CD4-positive, alpha-beta memory T cell (primary cell): ENCODE measurements at places on chromosomes 7 and 10. TPM values are rescaled to one million over a fixed set of nuclear protein-coding genes. Genes with fewer than 3 reads are reported as not detected.

GRCh38 chr7:17150018-17150417, 148.4 kb upstream of the AHR start:
- DNase-seq = no peak

Gene SLC13A4
- total RNA-seq = not detected

- no peak for DNase-seq
Observed at GRCh38 chr7:635227-635626, 91.3 kb upstream of the DNAAF5 start.

Gene SFTPD
- not detected for total RNA-seq

DNA sequence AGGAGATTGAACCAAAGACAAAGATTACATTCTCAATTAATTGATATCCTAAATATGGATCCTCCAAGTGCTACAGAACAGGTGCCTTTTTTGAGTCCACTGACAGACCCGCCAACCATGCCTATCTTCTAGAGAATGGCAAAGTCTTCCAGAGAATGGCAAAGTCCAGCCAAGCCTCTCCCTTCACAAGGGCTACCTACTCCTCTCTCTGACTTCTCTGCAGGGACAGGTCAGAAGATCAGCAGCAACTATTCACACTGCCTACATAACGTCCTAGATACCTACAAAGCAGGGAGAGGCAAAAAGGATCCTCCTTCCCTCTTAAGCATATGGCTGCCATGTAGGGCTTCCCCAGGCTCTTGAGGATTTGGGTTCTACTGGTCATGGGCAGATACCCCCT, 12.4 kb downstream of the UBE2H start:
- DNase-seq = no peak

Gene LIPF
- not detected for total RNA-seq

Gene LAMB1
- not detected for total RNA-seq

DNA sequence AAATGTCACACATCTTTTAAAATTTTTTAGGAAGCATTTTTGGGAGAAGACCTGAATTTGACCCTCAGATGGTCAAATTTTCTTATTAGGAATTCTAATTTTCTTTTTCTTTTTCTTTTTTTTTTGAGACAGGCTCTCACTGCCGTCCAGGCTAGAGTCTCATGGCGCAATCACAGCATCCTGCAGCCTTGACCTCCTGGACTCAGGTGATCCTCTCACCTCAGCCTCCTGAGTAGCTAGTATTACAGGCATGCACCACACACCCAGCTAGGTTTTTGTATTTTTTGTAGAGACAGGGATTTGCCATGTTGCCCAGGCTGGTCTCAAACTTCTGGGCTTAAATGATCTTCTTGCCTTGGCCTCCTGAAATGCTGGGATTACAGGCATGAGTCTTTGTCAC, 65.4 kb downstream of the AKAP9 start:
- DNase-seq = no peak

- DNase-seq = peak; percentile 18
Observed at GRCh38 chr7:158655931-158656441, 48.6 kb downstream of the NCAPG2 start.

GRCh38 chr7:102012941-102013461, 195.6 kb downstream of the CUX1 start:
- no peak for DNase-seq

Gene MYL7
- not detected for total RNA-seq

DNA sequence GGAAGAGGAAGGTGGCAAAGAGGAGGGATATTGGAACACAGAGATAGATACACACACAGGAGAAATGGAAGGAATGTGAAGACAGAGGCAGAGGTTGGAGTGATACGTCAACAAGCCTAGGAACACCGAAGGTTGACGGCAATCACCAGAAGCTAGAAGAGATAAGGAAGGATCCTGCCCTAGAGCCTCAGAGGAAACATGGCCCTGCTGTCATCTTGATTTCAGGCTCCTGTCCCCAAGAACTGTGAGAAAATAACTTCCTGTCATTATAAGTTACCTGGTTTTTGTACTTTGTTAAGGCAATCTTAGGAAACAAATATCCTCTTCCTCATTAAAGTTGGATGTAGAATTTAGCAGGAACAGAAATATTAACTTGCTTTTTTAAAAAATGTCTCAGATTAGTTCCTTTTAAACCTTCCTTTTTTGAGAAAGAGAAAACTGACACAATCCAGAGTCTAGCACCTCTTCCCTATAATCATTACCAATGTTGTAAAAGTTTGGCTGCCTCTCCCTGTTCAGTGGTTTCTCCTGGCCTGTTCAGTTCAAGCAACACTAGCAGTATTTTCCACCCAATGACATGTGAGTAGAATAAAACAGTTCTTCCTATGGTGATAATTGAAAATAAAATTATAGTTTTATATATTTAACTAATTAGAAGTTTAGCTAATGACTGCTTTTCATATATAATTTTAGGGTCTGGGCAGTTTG, 28.8 kb upstream of the GNAI1 start:
- DNase-seq = no peak

DNA sequence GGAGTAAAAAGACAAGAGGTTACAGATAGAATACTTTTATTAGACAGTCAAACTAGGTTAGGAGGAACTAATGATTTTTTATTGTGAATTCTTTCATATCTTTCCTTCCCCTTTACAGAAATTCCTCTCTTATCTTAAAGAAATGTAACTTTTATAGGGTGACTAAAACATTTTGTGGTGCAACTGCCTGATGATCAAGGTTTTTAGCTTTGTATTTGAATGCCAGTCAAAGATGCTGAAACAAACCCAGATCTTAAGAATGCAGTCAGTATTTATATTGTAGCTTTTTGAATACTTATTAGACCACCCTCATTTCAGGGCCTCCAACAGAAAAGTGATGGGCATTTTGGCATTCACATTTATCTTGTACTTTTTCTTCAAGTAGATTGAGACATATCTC, 27.4 kb downstream of the TAX1BP1 start:
- DNase-seq = no peak

DNA sequence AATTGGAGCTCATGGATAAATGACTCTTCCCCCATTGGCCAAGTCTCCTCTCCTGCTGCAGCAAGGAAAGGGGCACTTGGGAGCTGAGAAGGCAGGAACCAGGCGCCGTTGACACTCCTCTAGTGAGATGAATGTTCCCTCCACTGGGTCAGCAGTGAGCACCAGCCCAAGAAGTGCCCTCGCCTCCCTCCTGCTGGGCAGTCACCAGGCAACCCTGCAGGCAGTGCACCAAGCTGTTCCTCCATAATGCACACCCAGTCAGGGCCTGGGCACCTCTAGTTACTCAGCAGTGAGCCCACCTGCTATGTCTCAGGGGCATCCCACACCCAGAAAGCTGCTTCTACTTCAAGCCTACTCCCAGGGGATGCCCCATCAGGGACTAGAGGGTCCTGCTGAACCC, 84.3 kb downstream of the KCNMA1 start:
- DNase-seq = no peak

- DNase-seq = no peak
Observed at GRCh38 chr10:115558252-115558651, 465.1 kb downstream of the ATRNL1 start.

DNA sequence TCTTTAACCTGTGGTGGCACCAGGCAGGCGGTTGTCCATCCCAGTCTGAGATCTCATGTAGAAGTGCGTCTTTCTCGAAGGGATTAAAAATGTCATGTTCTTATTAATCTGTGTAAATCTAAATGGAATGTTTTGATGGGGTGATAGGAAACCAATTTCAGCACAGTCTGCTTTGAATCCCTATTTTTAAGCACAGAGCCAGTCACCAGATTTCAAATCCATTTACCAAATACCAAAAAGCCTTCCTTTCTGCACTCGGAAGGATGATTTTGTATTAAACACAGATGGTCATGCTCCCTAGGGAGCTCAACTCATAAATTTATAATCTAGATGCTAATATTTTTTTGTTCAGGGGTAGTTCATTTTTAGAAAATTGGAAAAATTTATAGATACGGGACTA, 160.6 kb upstream of the AOAH start:
- DNase-seq = no peak

Gene SORBS1
- total RNA-seq = 0.93 TPM

DNA sequence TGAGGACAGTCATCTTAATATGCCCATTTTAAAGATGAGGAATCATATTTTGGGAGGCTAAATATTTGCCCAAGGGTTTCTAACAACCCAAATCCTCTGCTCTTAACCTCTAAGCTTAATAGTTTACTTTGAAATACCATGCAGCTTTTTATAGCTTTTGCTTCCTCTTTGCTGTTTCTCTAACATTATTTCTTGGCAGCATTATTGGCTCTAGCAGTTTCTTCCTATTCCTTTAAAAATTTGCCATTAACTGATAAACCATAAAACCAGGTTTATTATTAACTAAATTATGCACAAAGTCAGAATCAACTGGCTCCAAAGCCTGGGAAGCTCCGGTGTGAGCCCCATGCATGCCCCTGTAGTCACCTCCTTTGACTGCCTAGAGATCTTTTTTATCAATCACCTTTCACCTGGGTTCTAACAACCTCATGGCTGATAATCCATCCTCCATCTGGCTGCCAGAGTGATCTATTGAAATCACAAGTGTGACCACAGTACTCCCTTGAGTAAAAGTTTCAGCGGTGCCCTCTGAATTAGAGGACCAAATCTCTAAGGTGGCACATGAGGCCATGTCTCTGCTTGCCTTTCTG, 62.4 kb downstream of the ITGB8 start:
- no peak for DNase-seq

DNA sequence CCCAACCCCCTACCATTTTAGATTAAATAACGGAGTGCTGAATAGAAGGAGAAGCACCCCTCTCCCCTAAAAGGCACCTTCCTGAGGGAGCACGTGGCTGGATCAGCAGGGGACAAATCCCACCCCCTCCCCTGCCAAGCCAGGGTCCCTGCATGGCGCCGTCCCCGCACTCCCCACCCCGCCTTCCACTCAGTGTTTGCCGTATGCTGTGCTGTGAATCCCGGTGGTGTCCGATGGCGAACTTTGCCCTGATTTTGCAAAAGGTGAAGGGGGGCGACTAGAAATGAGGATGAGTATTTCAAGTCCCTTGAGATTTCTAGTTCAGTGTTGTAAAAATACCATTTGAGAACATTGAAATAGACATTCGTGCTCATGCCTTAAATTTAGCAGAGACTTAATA, 83.5 kb upstream of the SH2B2 start:
- no peak for DNase-seq

GRCh38 chr7:98372993-98373392, 27.9 kb downstream of the BAIAP2L1 start:
- DNase-seq = no peak

Gene SRRM3
- not detected for total RNA-seq

Gene DBF4
- total RNA-seq = 25.3 TPM

Gene PRKCQ
- 71.5 TPM for total RNA-seq

DNA sequence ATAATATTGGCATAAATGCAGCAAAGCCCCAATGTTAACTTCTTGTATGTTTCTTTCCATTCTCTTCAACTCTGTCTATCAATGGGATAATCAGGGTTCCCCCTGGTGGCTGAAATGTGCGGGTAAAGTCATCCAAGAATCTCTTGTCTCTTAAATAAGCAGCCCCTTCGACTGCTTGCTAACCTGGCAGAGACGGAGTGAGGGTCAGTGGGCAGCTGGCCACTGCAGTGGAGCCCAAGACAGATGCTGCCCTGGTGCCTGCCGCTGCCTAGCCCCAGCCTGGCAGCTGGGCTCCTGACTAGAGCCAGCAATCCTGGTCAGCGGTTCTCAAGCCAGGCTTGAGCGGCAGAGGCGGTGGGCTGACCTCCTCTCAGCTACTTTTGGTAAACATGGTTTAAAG, 248.9 kb downstream of the COBL start:
- peak; percentile 19 for DNase-seq

DNA sequence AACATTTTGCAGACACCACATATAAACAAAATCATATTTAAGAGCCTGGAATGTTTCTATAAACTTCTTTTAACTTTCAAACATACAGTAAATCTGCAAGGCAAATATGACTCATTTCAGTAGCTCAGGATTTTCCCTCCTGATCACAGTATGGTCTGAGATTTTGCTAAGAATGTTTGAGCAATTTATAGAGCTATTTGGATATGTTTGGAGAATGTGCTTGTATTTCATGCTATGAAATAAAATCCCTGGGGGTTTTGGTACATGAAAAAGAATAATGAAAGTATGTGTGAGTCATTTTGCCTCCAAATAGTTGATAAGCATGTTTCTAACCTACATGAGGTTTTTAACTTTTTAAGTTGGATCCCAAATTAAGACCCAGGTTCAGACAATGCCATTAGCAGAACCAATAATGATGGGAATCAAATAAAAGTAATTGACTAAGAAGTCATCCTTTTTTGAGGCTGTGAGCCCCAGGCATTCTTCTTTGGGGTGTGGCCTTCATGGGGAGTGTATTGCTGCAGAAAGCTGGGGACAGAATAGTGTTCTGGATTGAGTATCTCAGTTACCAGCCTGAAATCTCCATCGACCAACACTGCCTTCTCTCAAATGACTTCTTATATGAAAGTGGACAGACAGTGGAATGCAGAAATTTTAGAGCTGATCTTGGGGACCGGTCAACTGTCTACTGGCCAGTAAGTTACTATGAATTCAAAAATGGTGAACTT, 66.1 kb upstream of the AGBL3 start:
- no peak for DNase-seq

Gene LBX1
- total RNA-seq = not detected

DNA sequence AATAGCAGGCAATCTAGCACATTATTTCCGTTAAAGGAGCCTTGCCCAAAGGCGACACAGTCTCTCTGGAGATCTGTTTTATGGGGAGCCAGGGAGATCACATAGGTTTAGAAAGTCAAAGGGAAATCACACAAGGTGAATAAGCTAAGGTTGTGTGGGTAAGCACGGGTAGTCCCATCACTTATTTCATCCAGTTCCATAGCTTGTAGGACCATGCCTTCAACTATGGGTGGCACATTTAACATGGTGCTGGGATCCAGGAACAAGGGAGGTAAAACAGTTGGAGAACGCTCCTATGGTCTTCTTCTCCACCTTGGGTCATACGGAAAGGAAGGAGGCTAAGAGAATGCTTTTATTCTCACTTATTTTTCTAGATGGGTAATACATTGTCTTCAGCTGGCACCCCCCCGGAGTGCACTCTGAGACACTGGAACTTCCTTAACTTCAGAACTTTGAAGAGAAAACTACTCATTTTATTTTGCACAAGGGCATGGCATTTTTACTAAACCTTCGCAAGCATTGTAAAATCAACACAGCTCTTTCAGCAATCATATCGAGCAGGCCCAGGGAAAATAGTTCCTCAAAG, 435.4 kb downstream of the KIF20B start:
- DNase-seq = no peak

DNA sequence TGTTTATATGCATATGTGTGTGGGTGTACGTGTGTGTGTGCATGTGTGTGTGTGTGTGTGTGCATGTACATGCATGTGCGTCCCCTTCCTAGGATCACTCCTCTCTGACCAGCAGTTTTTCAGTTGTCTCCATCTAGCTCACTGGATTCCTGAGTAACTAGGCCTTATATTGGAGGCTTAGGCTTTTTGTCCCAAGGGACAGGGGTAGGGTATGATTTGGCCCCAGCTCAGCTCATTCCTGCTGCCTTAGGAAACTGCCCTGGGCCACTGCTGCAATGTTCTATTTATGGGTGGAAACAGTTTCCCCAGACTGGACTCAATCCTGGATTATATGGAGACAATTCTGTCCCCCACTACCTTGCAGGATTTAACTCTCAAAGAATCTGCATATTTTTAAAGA, 68.8 kb upstream of the SDK1 start:
- no peak for DNase-seq

- peak; percentile 66 for DNase-seq
Observed at GRCh38 chr10:72335394-72336258, 19.1 kb downstream of the DNAJB12 start.
